CD4-positive, alpha-beta T cell treated with Interleukin-4 for 1 hour (primary cell): ENCODE measurements at places on chromosomes 4 and X.

GRCh38 chr4:8366601-8367000 is 73.9 kb downstream of the ACOX3 start:
- no peak for DNase-seq

GRCh38 chr4:162442128-162442527 is 278.3 kb upstream of the FSTL5 start:
- no peak for DNase-seq

GRCh38 chrX:107715331-107716117 is 60.1 kb downstream of the TSC22D3 start:
- peak; percentile 41 for DNase-seq

DNA sequence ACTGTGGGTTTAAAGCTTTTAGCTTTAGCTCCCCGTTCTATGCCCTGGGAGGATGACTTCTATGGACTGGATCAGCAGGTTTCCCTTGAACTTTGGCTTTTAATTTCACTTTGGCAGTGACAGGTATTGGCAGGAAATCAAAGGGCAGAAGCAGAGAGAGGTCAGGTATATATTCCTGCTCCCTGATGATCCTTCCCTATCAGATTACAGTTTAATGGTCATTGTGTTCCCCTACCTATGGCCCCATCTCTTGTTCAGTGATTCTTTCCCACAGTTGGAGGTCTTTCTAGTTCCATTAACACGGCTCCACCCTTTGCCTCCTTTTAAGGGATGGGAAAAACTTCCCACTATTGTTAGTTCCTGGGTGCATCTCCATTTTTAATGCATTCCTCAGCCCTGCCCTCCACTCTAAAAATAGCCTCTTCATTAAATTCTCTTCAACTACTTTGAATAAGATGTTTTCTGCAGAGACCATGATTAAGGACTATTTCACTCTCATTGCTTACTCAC is 107.8 kb upstream of the TMEM47 start:
- no peak for DNase-seq

GRCh38 chr4:143288171-143288570 is 48.5 kb upstream of the GAB1 start:
- no peak for DNase-seq

DNA sequence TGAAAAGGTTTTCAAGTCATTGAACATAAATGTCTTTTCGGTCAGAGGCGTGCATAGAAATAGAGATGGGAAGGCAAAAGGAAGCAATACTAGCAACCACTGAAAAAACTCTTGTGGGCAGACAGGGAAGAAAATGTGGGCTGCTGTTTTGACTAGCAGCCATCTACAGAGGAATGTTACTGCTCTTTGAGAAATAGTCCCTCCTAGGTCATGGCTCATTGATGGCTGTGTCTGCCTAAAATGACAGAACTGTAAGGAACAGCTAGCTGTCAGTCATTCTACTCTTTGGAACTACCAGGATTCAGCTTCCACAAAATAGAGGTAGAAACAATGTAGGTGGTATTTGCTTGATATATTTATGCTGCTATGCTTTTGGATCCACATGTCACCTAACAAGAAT is 26.9 kb upstream of the TMPRSS11B start:
- no peak for DNase-seq

- DNase-seq = no peak
These were observed 122.4 kb downstream of the RAP1GDS1 start for GRCh38 chr4:98383431-98384106.

GRCh38 chrX:69014200-69014599 is 151.1 kb downstream of the PJA1 start:
- no peak for DNase-seq

DNA sequence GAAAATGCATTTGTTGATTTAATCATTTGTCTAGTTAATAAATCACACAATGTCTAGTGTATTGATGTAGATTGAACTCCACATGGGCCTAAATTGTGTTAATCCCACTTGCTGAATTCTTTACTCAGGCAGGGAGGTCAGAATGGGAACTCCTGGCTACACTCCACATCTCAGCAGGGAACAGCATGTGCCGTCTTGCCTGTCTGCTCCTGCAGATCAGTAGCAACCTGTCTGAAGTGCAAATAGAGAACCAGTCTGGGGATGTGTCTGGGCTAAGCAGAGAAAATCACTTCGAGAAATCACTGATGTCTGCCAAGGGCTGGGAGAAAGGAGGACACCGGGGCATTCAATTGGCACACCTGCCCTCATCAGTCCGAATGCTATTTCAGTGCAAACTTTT is 16.5 kb upstream of the MXRA5 start:
- no peak for DNase-seq

DNA sequence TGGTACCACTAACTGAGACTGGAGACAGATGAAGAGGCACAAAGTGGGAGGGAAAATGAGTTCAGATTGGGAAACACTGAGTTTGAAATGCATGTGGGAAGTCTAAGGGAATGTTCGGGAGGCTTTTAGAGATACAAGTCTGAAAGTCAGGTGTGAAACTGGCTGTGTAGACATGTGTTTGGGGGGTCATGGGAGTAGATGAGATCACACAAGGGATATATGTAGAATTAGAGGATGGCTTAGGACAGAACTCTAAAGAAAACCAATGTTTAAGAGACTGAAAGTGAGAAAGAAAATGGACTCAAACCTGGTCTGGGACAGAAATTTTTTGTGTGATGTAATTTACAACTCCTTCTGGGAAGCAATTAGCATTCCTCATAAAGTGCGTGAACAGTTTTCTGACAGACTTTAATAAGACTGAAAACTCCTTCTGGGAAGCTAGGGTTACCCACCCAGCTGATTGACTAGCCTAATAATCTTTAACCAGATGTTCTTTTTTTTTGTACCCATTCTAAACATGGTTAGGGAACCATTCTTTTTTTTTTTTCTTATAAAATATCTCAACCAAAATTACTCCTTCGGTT is 8.7 kb upstream of the JADE1 start:
- no peak for DNase-seq

DNA sequence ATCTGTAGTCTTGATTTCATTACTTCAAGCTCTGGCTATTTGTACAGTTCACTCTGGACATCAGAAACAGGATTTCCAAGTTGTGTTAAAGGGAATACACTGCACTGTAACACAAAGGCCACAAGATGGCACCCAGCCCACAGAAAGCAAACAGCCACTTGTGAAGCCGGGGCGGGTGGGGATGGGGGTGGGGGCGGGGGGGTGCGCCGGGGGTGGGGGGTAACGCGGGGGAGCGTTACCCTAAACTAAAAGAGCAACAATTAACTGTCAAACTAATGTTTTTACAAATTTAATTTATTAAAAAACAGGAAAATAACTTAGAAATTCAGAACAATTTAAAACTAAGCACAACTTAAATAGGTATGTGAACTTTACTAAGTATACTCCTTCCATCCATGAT is 27.3 kb downstream of the PRDX4 start:
- peak; percentile 46 for DNase-seq

DNA sequence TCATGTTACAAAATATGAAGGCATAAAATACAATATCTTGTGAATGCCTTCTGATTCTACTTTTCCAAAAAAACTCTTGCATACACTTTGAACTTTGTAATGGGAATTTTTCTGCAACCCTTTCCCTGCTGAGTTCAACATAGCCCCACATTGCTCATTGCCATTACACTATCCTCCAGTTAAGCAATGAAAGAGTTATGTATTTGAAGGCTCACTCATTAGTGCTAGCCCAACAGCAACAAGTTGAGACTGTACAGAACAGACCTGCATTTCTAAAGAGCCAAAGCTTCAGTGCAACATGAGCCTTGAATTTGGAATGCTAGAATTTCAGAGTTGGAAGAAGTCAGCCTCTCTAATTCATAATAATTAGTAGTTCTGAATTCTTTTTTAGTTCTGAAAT is 44.4 kb upstream of the STAG2 start:
- DNase-seq = no peak

DNA sequence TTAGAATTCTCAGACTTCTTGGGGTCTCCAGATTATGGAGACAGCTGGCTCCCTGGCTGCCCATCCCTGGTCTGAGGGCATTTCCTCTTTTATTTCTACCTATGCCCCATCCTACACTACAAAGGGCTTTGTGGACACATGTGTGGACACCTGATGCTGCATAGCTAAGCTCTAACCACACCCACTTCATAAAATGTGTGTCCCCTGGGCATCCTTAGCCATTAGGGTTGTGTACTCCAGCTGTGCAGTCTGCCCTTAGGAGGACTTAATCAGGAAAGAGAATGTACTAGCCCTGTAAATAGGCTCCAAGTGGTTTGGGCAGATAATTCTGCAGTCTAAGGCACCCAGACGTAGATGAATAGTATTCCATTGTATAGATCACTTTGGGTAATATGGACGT is 47.0 kb downstream of the COQ2 start:
- DNase-seq = no peak

DNA sequence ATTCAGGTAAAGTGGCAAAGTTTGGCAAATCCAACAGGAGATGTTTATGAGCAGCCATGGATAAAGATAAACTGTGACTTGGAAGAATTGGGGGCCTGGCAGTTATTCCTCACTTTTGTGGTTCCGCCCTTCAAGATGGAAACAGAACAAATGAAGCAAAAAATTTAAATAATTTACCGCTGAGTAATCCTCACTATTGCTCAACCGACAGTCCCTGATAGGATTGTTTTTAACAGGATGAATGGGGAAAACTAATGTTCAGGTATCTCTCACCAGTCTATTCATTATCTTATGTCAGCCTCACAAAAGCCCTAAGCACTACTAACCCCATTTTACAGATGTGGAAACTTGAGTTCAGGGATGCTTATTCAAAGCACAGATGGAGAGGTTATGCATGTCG is 90.8 kb downstream of the FNIP2 start:
- no peak for DNase-seq

DNA sequence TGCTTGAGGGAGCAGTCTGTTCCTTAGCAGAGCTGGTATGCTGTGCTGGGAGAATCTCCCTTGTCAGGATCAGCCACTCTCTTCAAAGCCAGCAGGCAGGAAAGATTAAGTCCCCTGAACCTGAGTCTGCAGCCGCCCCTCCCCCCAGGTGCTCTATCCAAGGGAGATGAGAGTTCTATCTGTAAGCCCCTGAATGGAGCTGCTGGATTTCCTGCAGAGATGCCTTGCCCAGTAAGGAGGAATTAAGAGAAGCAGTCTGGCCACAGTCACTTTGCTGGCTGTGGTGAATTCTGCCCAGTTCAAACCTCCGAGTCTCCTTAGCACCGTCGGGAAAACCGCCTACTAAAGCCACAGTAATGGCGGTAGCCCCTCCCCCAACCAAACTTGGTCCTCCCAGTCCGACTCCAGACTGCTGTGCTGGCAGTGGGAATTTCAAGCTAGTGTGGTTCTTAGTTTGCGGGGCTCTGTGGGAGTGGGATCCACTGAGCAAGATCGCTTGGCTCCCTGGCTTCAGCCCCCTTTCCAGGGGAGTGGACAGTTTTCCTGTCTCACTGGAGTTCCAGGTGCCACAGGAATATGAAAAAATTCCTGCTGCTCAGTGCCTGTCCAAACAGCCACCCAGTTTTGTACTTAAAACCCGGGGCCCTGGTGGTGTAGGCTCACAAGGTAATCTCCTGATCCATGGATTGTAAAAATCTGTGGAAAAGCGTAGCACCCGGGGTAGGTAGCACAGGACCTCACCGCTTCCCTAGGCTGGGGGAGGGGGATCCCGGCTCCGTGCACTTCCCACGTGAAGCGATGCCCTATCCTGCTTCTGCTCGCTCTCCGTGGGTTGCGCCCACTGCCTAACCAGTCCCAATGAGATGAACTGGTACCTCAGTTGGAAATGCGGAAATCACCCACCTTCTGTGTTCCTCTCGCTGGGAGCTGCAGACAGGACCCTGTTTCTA is 38.0 kb downstream of the RAB28 start:
- DNase-seq = no peak

GRCh38 chr4:40199999-40200874 is 3.4 kb downstream of the RHOH start:
- peak; percentile 76 for DNase-seq

DNA sequence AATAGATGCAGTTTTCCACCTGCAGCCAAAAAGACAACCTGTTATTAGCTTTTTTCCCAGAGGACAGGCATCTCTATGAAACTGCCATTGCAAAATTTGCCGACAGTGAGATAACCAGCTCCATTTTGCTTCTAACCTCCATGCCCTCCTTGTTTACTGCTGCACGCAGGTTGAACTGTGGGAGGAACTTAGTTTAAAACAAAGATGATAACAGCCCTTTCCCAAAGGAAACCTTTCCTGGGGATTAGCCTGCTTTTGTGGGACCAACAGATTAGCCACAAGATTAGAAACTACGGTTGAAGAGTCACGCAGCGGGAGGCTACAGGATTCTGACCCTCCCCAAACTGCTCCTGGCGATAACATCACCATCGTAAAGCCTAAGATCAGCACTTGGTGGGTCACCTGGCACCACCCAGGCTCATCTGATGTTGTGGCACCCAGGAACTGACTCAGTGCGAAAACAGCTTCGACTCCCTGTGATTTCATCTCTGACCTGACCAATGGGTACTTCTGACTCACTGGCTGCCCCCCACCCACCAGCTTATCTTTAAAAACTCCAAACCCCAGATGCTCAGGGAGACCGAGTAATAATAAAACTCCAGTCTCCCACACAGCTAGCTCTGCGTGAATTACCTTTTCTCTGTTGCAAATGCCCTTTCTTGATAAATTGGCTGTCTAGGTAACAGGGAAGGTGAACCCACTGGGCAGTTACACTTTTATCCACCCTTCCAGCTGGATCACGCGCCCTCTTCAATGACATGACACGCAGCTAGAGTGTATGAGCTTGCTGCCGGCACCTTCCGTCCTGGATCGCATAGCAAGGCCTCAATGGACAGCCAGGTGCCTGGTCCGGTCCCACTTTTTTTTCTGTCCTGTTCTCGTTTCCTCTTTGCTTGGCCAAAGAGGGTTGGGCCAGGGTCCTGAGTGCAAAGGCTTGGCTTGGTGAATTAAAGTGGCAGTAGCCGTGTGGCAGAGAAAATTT is 27.2 kb downstream of the NOP14 start:
- DNase-seq = peak; percentile 47

DNA sequence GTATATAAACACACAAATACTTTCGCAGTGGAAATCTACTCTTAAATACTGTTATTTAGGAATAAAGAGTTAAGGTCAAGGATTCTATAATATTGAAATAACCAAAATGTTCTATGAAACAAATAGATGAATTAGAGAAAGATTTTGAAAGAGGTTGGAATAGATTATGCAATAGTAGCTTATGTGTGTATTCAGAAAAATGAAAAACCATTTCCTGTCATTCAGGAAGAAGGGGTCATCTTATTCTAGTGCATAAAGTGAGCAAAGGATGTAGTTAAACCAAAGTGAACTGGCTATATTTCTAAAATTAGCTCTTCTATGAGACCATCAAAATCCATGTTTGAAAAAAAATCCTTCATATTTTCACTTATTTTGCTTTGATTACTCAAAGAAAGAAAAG is 30.0 kb upstream of the MYOZ2 start:
- DNase-seq = no peak

GRCh38 chrX:43631841-43632240 is 24.3 kb upstream of the MAOA start:
- no peak for DNase-seq

GRCh38 chrX:42943051-42943974 is 165.3 kb upstream of the PPP1R2C start:
- peak; percentile 67 for DNase-seq

- DNase-seq = no peak
These were observed 6.3 kb downstream of the RUFY3 start for GRCh38 chr4:70728091-70728490.

GRCh38 chr4:17577665-17578481 is 875 bp downstream of the LAP3 start:
- no peak for DNase-seq
